ENCODE measurements at places on chromosomes 6 and 20.

- no peak for DNase-seq
Observed at GRCh38 chr6:10310330-10310653, 104.6 kb downstream of the TFAP2A start.

DNA sequence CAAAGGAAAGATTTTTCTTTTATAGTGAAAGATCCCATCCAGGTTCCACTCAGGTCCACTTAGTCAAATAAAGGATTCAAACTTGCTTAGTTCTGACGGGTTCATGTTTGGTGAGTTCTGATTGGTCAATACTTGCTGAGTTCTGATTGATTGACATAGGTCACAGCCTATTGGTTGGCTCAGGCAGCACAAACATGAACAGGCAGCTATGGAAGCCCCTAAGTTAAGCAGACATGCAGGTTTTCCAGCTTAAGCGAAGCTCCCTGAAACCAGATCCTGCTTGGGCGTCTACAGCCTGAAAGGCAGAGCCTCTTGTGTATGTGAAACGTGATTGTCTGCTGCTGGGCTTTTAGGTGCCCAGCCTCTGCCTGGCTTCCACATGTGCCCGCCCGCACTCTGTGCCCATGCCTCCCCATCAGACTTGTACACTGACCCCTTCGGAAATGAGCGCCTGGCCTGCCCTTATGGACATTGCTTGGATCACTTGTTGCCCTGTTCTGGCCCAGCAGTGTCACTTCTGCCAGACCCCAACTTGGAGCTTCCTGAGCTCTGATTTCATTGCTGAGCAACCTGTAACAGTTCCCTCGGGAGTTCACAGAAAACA lies 45.4 kb upstream of the ECI2 start:
- DNase-seq, result no peak

GRCh38 chr20:43161716-43162115 lies 28.0 kb downstream of the PTPRT start:
- no peak for DNase-seq

GRCh38 chr6:137756788-137757187 lies 110.3 kb upstream of the TNFAIP3 start:
- no peak for DNase-seq

DNA sequence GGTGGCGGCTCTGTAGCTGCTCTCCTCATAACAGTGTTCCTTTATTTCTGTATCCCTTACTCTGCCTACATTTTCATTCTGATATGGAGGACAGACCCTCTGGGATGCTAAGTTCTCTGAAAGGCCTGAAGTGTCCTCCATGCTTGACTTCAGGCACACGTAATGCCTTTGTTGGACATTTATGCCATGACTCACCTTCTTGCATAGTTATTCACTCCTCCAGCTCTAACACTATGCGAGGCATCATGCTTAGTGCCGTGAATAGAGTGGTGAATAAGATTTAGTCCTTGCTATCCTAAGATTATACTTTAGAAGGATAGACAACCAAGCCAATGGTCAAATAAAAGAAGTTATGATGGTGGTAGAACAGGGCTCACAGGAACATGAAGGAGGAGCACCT lies 760.9 kb upstream of the FLRT3 start:
- no peak for DNase-seq

- DNase-seq, result no peak
Observed at GRCh38 chr6:148817689-148818088, 70.9 kb downstream of the UST start.

- no peak for DNase-seq
Observed at GRCh38 chr6:45717027-45717426, 298.6 kb downstream of the CLIC5 start.

DNA sequence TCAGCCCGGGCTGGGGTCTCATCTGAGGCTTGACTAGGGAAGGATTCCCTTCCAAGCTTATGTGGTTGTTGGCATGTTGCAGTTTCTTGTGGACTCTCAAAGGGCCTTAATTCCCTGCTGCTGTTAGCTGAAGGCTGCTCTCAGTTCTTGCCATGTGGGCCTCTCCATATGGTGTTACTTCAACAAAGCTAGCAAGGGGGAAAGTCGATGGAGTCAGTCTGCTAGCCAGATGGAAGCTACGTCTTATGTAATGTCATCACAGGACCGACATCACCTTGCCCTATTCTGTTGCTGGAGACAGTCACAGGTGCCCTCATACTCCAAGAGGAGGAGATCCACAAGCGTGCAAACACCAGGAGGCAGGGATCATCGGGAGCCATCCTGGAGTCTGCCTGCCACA lies 43.3 kb upstream of the ARMC2 start:
- DNase-seq, result no peak

GRCh38 chr6:15675536-15676220 lies 12.8 kb upstream of the DTNBP1 start:
- no peak for DNase-seq

DNA sequence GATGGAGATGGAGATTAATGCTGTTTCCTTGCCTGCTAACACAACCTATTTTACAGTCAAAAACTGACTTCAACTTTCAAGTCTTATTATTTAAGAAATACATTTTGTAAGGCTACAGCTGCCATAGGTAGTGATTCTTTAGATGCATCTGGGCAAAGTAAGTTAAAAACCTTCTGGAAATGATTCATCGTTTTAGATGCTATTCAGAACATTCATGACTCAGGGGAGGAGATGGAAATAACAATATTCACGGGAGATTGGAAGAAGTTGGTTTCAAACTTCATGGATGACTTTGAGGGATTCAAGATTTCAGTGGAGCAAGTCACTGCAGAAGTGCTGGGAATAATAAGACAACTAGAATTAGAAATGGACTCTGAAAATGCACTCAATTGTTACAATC lies 174.9 kb upstream of the GGTLC1 start:
- DNase-seq, result no peak

- DNase-seq, result no peak
Observed at GRCh38 chr20:7291946-7292345, 524.5 kb downstream of the BMP2 start.

GRCh38 chr6:41546475-41546865 lies 289 bp downstream of the FOXP4 start:
- no peak for DNase-seq

GRCh38 chr6:63527658-63528514 lies 44.4 kb upstream of the LOC128125822 start:
- no peak for DNase-seq

DNA sequence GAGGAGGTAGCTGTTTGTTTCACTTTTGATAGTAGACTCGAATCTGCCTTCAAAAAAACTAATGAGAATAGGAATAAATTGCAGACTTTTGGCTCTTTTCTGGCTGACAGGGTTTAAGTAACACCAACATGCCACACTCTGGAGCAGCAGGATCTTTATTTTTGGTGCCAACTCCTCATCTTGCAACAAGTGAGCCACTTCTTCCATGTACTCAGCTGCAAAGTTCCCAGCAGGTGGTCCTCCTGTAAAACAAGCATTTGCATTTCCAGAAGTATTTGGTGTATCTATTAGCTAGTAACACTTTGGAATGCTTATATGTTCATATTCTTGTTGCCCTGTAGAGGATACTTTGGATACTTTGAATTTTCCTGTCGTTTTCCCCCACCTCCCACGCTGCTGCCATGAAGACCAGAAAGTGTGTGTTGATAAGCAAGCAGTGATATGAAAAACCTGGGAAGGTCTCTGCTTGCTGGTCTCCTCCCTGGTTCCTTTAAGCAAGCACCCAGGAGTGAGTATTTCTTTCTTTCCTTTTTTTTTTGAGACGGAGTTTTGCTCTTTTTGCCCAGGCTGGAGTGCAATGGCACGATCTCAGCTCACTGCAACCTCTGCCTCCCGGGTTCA lies 1.0 kb downstream of the ARMH2 start:
- no peak for DNase-seq

DNA sequence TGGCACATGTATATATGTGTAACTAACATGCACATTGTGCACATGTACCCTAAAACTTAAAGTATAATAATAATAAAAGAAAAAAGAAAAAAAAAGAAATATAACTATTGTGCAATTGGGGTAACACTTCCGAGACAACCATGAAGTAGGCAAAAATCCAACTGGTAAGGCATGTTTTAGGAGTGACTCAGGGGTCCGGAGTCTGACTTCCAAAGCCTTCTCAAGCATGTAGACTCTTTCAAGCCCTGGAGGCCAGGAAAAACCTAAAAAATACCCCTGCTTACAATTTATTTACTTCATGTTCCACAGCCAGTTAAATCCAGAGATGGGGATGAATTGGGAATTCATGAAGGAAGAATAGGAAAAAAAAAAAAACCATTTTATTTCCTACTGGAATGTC lies 161.3 kb upstream of the PHACTR1 start:
- no peak for DNase-seq

DNA sequence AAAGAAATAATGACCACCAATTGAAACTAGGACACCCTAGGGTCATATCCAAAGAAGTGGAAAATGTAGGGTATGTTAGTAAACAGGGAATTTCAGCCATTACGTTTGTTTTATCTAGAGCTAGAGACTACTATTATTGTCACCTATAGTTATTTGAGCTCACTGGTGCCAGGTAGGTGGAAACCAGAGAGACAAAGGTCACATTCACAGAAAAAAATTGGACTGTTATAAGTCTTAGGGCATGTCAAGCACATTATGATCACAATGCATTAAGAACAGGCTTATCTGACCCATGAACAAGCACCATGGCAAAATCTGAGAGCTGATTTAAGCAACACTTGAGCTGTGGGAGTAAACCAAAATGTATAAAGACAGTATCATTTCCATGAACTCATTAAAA lies 530.1 kb upstream of the CITED2 start:
- DNase-seq, result no peak

- DNase-seq, result no peak
Observed at GRCh38 chr6:15511248-15512125, 151.3 kb downstream of the DTNBP1 start.

DNA sequence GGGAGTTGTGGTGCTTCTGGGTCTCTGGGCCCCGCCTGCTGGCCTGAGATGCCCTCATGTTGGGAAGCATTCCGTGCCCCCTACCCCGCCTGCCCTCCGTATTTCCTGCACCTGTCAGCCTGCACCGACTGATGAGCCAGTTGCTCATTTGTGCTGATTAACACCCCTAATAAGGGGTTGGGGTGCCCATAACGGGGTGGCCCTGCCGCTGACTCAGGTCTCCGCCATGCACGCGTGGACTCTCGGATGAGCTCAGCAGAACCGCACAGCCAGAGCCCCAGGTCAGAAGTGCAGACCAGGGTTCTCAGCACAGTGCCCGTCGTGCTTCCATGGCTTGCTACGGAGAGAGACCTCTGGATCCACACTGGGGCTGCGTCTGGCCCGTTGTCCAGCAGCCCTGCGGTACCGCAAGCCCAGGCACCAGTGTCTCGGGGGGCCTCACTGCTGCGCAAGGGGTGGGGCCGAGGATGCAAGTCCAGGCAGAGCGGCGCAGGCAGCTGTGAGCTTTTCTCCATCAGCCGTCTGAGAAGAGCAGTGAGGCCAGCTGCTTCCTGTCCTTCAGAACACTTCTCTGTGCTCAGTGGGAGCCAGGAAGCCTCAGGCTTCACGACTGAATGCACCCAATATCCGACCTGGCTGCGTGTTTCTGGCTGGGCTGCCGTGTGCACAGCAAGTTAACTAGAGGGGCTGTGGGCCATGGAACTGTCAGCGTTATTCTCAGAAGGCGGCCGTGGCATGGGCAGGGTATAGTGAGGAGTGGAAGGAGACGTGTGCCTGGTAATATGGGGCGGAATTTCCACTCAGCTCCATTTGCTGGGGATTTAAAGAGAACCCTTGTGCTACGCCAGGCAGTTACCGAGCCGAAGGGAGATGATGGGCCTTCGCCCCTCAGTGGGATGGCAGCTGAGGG lies 18.6 kb downstream of the MTG2 start:
- no peak for DNase-seq

- no peak for DNase-seq
Observed at GRCh38 chr6:133248241-133249001, 7.3 kb downstream of the EYA4 start.

DNA sequence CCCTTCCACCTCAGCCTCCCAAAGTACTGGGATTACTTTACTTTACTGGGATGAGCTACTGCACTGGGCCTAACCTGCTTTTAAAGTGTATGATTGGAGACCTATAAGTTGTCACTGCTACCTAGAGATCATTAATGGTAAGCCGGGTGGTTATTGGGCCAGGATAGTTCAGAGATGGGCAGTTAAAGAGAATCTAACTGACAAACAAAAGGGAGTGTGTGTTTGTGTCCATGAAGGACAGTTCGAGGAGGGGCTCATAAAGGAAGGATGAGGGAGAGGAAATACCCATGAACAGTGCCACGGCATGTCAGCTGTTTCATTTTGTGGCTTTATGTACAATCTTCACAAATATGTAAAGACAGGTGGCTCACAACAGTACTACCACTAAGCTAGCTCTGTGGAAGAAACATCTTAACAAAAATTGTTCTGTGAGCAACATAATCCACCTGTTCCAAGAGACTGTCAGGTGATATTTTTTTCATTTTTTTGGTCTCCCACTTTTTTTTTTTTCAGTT lies 69.7 kb upstream of the FAM8A1 start:
- no peak for DNase-seq

- DNase-seq, result no peak
Observed at GRCh38 chr6:147057705-147058342, 146.4 kb upstream of the STXBP5 start.

GRCh38 chr20:62804021-62804626 lies 511 bp upstream of the OGFR start:
- no peak for DNase-seq

DNA sequence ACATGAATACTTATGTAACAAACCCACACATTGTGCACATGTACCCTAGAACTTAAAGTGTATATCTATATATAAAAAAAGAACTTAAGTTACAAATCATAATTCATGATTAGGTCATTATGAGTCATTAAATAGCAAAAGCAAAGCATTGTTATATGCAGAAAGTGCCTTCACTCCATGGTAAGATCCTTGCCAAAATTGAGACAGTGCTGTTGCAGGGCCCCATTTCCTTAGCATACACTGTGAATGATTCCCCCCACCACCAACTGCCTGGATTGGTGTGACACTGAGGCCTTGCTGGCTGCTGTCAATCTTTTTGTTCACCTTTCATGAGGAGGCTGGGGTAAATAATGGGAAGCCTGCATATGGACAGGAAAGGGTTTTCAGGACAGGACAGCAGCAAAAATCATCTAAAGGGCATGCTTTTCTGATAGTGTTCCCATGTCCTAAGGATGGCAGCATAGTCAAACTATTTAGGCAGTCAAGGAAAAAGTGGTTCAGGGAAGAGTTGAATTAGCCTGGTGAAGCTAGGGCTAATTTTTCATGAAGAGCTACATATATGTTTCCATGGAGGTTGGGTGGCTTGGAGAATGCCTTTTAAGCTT lies 188.2 kb upstream of the ASCC3 start:
- no peak for DNase-seq

DNA sequence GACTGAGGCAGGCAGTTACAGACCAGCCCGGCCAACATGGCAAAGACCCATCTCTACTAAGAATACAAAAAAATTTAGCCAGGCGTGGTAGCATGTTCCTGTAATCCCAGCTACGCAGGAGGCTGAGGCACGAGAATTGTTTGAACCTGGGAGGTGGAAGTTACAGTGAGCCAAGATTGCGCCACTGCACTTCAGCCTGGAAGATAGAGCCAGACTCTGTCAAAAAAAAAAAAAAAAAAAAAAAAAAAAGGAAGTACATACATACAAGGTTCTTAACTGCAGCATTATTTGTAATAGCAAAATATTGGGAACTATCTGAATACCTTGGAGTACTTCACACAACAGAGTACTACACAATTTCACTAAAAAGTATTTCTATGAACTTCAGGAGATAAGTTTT lies 183.5 kb upstream of the OLIG3 start:
- no peak for DNase-seq

Measured in effector memory CD4-positive, alpha-beta T cell (primary cell).